ENCODE measurements at places on chromosomes 1 and 21.
A peak's percentile ranks its signal among the peaks of the same experiment; 100 is the strongest.

DNA sequence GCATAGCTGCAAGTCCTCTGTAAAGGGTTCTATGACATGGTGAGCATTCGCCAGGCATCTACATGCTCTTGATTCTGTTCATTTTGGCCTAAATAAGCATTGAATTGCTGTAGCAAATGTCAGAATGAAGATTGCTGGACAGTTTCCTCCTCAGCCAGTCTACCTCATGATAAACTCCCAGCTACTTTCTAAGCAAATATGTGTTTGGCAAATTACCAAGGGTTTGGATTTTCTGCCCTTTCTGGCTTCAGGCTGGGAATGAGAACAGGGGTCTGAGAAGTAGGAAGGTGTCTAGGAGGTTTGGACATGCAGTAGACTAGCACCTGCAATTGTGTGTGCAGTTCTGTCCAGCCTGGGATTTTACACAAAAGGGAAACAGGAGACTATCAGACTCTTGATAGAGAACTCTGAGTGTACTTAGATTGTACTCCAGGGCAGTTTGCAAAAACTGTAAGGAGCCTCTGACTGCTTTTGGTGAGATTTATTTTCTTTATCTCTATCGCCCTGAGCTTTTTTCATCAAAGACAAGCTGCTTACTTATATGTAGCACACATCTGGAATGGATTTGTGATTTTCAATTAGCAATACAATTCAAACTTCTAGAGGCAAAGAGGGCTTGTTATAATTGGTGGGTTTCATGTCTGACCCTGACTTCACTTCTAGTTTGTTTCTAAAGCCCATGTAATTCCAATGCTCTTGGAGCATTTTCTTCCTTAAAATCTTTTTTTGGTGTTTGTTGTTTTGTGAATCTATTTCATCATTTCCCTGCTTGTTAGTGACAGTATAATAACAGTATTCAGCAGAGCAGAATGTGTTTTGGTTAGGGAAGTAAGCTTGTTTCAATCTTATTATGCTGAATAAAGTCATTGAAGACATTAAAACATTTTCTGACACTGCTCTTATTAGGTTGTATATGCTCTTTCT, 150.8 kb downstream of the VPS13D start:
- no peak for DNase-seq

- no peak for DNase-seq
These were observed 668.7 kb downstream of the MRPL39 start for GRCh38 chr21:24938573-24938972.

DNA sequence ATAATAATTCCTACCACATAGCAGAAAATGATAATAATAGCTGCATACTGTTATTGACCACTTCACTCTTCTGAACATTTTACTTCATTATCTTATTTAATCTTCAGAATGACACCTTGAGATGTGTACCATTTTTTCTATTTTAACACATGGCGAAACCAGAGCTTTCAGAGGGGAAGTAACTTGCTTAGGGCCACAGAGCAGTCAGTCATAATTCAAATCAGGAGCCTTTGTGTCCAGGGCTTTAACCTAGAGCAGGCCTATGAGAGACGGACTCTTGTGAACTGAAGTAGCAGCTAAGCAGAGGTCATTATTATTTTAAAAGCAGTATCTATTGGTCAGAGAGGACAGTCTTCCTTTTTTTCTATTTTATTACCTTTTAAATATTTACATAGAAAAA, 114.0 kb downstream of the ROR1 start:
- DNase-seq = no peak

DNA sequence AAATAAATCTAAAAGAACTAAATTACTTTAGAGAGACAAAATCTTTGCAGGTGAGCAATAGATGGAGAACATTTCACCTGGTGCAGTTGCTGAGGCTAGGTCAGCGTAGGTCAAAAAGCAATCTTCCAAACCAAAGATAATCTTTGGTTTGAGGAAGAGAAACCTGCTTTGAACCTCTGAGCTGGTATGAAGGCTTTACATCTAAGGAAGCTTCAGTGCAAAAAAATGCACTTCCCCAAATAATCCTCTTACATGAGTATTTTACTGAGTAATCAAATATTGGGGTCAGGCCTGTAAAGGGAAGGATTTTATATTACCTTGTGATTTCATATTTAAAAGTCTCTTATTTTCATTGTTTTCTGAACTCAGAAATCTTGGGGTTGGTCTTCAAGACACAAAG, 223.6 kb downstream of the SRGAP2C start:
- DNase-seq = no peak

- no peak for DNase-seq
These were observed 12.6 kb downstream of the KRTAP10-1 start for GRCh38 chr21:44527156-44527982.

DNA sequence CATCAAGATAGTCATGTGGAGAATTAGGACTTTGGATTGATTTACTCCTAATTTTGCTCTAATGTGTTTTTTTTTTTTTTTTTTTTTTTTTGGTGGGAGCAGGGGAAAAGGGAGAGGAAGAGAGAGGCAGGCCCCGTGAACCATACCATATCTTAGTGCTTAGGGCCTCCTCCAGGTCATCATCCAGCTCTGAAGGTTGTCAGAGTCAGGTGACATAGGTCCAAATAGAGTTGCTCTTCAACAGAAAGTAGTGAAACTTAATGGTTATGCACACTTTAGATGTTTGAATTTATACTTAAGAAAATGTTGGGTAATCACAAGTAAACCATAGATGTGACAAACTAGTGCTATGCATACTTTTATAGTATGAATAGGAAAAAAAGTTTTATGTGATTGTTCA, 32.2 kb downstream of the CXADR start:
- no peak for DNase-seq

DNA sequence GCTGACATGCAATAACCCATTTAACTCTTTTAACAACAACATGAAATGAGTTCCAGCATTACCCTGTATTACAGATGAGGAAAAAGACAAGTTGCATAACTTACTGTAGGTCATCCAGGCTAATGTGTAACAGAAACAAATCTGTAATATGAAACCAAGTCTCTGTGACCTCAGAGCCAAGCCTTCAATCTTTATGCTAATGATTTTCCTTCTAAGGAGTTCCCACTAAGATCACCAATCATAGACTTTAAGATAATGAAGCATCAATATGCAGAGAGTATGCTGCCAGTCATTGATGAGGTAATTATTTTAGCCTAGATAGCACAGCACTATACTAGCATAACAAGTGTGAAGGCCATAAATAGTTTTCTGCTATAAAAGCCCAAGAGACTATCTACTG, 35.6 kb upstream of the RNPC3 start:
- peak; percentile 70 for DNase-seq

- DNase-seq = no peak
These were observed 2.3 kb downstream of the PIK3R3 start for GRCh38 chr1:46130121-46130520.

- peak; percentile 41 for DNase-seq
These were observed 20.7 kb upstream of the HAO2 start for GRCh38 chr1:119347858-119348257.

- peak; percentile 68 for DNase-seq
These were observed 266.9 kb downstream of the ASTN1 start for GRCh38 chr1:176897350-176898236.

DNA sequence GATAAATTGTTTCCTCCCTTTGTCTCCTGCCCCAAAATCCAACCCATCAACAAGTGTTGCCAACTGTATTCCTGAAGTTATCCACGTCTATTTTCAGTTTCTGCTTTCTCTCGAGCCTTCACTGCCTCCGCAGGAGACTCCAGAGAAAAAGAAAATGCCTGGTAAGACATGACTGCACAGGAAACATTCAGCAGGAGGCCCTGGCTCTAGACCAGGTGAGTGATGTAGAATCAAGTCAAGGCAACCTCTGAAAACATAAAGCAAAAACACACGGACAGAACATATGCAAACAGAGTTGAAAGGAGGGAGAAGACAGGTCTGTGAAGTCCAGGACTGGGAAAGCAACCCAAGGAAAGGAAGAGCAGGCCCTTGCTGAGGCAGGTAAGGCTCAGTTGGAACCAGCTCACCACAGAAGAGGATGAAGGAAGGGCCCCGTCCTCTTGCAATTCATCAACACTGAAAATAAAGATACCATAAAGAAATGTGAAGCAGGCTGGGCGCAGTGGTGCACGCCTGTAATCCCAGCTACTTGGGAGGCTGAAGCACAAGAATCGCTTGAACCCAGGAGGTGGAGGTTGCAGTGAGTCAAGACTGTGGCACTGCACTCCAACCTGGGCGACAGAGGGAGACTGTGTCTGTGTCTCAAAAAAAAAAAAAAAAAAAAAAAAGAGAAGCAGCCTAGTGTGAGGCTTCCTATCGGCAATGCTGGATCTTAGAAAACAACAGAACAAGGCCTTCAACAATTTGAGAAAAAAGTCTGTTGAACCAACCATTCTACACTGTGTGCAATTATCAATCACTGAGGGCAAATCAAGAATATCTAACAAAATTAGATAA, 8.8 kb downstream of the NOL9 start:
- DNase-seq = peak; percentile 31

GRCh38 chr1:173995475-173995874, 26.7 kb downstream of the RC3H1 start:
- DNase-seq = no peak

DNA sequence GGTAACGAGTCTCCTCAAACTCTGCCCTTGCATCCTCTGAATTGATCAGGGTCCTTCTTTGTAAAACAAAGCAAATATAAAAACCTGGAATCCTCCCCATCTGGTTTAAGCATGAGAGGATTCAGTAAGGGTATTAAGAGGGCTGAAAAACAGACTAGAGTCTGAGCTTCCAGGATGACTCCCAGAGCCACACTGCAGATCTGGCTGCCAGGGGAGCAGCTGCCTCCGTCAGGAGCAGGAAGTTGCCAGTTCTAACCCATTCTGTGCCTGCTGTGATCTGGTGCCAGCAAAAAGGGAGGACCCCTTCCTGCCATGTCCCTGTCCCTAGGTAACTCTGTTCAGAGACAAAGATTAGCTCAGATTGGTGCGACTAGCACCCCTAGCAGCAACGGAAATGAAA, 27.5 kb downstream of the SERTAD4 start:
- peak; percentile 48 for DNase-seq

DNA sequence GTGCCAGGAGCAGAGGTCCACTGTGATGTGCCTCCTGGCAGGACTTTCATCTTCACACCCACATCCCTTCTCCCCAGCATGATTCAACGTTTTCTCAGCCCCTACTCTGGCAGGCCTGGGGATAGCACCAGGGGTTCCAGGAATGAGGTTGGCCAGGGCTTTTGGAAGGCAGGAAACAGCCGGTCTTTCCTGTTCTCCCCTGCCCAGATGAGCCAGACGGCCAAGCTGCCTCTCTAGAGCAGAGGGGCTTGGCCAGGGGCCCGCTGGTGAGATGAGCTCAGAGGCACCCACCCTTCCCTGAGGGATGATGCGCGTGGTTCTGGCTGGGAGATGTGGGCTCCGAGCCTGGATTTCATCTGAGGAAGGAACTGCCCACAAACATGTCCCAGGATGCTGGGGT, 4.3 kb upstream of the MFAP2 start:
- peak; percentile 95 for DNase-seq

GRCh38 chr1:14656384-14656937, 58.0 kb downstream of the KAZN start:
- no peak for DNase-seq

GRCh38 chr21:45421071-45421845, 16.3 kb downstream of the COL18A1 start:
- DNase-seq = no peak

DNA sequence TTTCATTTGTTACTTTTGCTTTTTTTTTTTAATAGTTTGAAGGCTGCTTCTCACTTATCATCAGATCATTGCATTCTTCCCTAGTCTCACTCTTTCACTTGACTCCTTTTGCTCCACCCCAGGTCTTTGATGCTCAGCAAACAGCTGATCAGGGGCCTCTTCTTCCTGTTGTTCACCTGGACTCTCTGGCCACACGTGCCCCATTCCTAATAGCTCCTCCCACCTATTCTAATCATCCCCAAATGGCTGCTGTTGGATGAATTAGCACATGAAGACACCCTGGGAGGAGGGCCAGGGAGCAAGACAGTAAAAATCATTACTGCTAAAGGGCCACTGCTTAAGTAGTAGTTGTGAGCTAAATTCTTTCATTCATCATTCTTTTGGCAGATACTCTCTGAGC, 119.5 kb downstream of the MAB21L3 start:
- DNase-seq = no peak

- DNase-seq = no peak
These were observed 15.3 kb downstream of the RNF187 start for GRCh38 chr1:228502522-228502921.

GRCh38 chr1:206628916-206629315, 6.4 kb upstream of the DYRK3 start:
- DNase-seq = no peak

DNA sequence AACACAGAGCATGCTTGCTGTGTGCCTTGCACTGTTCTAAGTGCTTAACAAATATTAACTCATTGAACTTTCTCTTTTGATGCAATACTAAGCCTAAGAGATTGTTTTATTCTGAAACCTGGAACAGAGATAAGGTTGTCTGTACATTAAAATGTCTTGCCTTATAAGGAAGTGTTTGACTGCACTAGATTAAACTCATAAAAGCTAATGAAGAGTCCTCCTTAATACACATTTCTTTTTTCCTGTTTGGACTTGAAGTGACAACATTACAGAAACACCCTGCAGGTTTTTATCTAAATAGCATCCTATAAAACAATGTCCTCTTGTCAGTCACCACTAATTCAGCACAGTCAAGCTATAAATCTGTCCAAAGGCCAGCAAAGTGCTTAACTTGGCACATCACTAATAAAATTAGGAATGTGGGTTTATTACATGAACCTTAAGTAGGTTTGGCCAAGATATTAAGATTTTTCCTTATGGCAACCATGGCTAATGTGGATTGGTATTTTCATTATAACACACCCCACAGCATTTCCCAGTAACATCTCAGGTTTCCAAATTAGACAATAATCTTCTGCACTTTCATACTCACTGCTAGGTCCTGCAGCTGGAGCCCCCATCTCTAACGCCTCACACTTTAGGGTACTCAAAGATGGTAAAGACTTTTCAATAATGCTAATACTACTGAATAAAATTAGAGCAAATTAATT, 389.7 kb downstream of the LMO4 start:
- DNase-seq = no peak

GRCh38 chr1:18486195-18486594, 5.5 kb downstream of the KLHDC7A start:
- no peak for DNase-seq

DNA sequence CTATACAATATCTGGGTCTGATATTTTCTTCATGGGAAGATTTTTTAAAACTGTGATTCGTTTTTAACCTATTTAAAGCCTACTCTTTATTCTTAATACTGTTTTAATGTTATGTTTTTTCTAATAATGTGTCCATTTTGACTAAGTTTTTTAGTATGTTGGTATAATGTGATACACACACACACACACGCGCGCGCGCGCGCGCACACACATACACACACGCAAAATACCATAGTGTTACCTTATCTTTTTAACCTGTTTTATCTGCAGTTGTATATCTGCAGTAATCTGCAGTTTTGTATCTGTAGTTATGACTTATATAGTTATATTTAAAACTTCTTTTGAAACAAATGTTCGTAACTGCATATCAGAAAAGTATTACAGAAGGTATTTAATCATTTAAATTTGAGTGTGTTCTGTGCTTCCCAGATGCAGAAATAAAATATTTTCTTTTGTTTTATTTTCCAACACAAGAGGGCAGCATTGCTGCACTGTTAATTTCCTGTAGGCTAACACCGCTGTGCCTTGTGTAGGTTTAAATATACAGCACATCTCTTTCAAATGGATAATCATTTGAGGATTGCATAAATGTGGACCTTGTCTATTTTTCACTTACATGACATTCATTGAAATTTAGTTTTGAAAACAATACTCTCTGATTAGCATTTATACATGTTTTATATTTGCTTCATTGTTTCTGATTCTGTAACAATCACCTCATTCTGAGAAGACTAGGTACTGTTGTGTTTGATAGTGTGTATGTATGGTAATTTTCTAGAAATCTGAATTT, 166.1 kb downstream of the PDE4B start:
- DNase-seq = peak; percentile 55
